ENCODE measurements at places on chromosomes 16 and 17.

DNA sequence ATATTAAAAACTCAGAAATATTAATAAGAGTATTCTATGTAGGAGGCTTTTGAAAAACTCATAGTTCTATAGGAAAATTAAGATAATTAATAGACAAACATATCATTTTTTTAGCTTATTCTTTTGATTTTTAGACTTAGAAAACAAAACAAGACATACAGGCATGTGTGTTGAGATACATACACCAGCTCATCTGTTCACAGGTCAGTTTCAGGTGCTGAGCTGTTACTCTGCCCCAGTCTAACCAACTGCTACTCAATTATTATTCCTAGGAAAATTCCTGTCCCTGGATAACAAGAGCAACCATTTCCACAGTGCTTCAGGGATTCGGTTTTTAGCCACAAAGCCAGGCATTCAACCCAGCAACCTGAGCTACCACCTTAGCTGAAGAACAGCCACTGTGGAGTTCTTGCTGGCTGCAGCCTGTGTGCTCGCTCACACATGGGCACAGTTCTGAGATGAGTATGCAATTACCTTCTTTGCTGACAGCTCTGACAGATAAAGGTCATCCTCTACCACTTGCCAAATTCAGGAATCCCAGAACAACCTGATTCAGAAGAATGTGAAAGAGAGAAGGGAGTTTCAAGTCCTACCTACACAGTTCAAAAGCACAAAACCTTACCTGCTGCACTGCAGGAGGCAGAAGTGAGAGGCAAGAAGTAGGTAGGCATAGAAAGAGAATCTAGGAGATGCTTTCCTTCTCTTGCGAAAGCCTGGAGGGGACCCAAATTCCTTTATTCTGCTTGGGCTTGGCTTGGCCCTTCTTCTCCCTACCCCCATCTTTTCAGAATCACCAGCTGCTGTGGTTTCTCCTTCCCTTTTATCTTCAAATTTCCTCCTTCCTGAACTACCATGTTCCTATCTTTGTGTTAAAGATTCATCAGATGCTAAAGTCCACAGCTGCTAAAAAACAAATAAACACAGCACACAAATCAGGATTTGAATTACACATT lies 62.7 kb downstream of the TEX2 start:
- no peak overlapping the region for H3K4me3 ChIP-seq
- H3K27ac ChIP-seq = no peak overlapping the region
- peak; percentile 52 for DNase-seq
- H3K36me3 ChIP-seq = peaks cover 5% of the 10 kb centered on the region
- H3K4me1 ChIP-seq = peaks cover 39% of the 10 kb centered on the region

- H3K27me3 ChIP-seq = peaks cover 43% of the 10 kb centered on the region
- DNase-seq = no peak
- no peak overlapping the region for H3K27ac ChIP-seq
- no peak overlapping the region for H3K4me3 ChIP-seq
These were observed 7.5 kb downstream of the MARCHF10 start for GRCh38 chr17:62800585-62800984.

DNA sequence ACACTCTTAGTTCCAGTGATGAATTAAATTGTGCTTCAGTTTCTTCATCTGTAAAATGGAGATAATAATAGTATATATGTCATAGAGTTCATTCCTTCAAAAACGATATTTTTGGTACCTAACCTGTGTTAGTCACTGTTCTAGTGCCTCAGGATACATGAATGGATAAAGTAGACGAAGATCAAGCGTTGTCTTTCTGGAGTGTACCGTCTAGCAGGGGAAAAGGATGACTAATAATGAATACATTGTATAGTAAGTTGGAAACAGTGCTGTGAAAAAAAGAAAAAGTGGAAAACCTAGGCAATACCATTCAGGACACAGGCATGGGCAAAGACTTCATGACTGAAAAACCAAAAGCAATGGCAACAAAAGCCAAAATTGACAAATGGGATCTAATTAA lies 8.6 kb downstream of the KRT10 start:
- peaks cover 15% of the 10 kb centered on the region for H3K36me3 ChIP-seq
- no peak overlapping the region for H3K4me3 ChIP-seq
- no peak for DNase-seq
- H3K27ac ChIP-seq = no peak overlapping the region

- no peak overlapping the region for H3K4me3 ChIP-seq
- no peak overlapping the region for H3K27ac ChIP-seq
- H3K27me3 ChIP-seq = no peaks in the 10 kb centered on the region
- DNase-seq = no peak
These were observed 6.4 kb upstream of the LGALS3BP start for GRCh38 chr17:78986048-78986648.

DNA sequence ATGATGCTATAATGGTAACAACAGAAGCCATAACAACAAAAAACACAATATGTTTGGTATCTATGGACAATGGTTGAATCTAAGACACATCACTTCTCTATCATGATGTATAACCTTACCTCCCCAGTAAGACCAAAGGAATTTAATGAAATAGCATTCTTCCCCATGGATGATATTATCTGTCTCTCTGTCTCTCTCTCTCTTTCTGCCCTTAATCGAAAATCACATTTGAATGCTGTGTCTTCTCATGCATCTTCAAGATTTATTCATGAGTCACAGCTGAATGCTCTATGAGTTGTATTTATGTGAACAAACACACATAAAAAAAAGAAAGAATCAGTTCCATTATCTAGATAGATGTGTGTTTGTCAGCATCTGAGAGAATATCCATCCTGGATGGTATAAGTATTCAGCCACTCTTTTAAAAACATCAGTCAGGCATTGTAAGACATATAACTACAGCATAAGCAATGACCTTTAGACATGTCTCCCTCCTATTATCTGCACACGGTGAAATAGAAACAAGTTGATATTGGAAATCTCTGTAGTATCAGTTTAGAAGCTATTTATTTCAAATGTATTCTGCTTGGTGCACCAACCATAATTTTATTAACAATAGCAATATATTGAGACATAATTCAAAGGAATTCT lies 433.3 kb downstream of the TOX3 start:
- no peaks in the 10 kb centered on the region for H3K4me1 ChIP-seq
- DNase-seq = no peak

DNA sequence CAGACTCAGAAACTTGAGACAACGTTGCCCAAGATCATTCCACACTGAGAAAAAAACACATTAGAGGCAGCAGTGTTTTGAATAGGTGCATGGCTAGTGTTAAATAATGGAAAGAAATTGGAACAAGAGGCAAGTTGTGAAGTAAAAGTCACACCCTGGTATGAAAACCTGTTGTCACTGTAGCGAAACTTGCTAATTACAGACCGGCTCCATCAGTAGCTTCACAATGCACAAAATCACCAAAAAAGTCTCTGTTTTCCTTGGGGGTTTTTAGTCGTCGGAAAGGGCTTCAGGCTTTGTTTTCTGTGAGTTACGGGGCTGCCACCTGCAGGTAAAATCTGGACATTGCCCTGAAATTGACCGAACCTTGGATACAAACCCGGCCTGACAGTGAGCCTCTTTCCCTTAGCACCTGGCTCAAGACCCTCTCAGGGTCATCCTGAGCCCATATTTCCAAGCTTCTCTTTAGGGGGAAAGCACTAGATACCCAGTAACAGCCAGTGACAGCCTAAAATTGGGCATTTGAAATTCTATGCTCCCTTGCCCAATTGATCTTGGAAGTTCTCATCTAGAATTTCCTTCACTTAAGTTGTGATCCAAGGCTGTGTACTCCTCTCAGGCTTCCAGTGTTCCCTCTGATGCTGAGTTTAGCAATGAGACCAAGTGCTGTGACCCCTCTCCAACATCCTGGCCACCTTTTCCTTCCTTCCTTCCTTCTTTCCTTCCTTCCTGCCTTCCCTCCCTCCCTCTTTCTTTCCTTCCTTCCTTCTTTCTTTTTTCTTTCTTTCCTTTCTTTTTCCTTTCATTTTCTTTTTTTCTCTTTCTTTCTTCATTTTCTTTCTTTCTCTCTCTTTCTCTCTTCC lies 7.2 kb upstream of the GRB2 start:
- peak; percentile 86 for DNase-seq
- H3K27ac ChIP-seq = peak overlapping the region; percentile 19
- H3K36me3 ChIP-seq = no peaks in the 10 kb centered on the region
- H3K4me3 ChIP-seq = peak overlapping the region; percentile 49

GRCh38 chr16:58591083-58591482 lies 38.5 kb downstream of the CNOT1 start:
- H3K4me1 ChIP-seq = peaks cover 13% of the 10 kb centered on the region
- no peak overlapping the region for H3K27ac ChIP-seq
- peaks cover 53% of the 10 kb centered on the region for H3K36me3 ChIP-seq
- DNase-seq = no peak
- H3K4me3 ChIP-seq = no peak overlapping the region
